ENCODE measurements at places on chromosomes 2 and 18.

GRCh38 chr2:197500503-197501131 is 438 bp downstream of the HSPE1 start:
- peak; percentile 39 for ATAC-seq

DNA sequence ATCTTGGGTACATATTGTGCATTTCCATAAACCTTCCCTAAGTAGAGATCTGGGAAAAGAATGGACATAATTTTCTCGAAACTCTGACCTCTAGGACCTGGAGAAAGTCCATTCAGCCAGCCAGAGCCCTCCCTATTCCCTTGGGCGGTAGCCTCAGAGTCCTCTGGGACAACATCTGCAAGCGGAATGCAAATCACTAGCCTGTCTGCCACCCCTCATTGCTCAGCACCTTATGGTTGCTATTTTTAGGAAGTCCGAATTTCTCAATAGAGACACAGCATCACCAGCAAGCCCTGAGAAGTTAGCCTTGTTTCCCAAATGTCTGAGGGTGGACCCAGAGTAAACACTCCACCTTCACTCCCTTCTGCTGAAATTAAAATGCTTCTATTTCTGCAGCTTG is 17.6 kb upstream of the CD28 start:
- peak; percentile 72 for ATAC-seq

- no peak for ATAC-seq
Observed at GRCh38 chr2:217033186-217033585, 173.3 kb upstream of the TNP1 start.

- no peak for ATAC-seq
Observed at GRCh38 chr2:173652767-173653431, 298.2 kb downstream of the CDCA7 start.

DNA sequence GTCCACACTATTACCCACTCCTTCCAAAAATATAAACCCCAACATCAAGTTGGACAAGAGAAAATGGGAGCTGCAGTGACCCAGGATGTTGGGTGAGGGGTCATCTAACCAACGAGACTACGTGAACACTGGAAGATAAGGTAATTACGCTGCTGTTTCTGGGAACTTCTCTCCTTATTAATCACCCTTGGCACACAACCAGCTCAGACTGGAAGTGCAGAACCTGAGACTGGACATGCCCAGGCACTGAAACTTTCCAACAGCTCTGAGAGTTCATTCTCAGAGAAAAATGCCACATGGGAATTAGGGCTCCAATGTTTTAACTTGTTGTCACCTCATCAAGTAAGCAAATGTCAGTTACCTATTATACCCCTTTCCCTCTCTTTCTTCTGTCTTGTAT is 135.3 kb downstream of the CCDC148 start:
- ATAC-seq, result no peak

DNA sequence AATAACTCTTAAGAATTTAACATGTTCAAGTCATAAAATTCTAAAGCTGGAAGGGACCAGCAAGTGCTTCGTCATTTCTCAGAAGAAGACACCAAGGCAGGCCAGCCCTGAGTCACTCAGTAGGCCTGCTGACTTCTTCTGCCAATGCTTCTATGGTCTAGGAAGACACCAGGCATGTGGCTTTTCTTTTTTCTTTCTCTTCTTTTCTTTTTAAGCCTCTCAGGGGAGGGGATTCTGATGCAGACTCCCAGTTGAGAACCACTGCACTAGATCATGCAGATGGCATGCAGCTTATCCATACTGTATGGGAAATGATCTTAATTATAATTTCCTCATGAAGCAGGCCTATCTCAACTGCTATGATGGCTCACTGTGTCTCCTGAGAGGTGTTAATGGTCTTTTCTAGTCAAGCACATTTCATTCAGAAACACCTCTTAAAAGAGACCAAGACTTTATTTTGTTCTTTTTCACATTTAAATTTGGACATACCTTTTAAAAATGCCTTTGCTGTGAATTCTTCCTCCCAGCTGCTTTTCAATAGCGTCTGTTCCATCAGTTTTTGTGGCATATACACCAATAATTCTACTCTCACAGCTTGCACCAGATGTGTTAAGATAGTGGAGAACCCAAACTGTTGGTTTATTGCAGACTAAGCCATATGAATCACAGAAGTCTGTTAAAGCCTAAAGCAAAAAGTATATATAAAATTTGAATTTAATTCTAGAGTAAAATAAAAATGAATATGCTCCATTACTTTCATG is 11.3 kb downstream of the KCTD18 start:
- ATAC-seq, result no peak

GRCh38 chr18:70335892-70336726 is 47.3 kb downstream of the SOCS6 start:
- no peak for ATAC-seq

DNA sequence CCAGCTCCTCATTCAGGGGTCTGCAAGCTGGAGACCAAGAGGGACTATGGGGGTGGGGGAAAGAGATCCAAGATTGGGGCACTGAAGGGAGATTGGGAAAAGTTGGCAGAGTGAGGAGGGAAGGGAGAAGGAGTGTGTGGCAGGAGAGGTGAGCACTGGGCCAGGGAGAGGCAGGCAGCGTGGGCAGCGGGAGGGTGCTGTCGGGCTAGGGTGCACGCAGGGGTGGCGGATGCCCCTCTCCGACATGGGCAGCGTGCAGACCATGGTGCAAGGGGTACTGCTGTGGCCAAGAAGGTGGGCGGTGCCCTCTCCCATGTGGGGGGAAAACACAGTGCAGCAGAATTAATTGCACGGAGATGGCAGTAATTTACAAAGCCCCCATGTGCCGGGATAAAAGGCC is 74.1 kb downstream of the CELF4 start:
- no peak for ATAC-seq

- no peak for ATAC-seq
Observed at GRCh38 chr2:65103013-65103715, 26.7 kb downstream of the RAB1A start.

DNA sequence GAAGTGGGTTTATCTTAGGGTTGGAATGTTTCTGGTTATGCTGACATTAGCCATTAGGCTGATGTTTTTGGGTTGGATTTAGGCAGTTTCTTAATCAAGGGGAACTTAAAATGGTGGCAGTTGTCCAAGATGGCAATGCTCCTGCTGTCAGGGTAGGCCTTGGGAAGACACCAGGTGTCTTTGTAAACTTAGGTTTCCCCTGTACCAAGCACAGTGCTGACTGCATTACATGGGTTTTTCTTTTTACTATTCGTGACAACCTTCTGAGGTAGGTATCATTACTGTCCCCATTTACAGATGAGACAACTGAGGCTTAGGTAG is 528 bp upstream of the ATG16L1 start:
- no peak for ATAC-seq

DNA sequence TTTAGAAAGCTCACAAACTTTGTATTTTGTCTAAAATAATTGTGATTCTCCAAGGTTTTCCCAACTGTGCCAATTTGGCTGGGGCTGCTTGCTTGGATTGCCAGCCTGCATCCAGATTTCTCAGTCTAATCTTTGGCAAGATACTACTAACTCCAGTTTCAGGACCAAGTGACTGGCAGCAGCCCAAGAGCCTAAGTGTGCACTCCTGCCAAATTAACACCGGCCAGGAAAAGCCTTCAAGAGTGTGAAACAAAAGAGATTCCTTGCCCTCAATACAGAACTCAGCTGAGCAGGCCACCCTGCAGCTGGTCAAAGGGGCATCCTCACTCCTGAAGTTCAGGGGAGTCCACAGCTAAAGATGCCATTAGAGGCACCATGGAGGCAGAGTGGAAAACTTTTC is 589.0 kb upstream of the ACVR2A start:
- ATAC-seq, result no peak

GRCh38 chr2:177254433-177255226 is 9.9 kb downstream of the NFE2L2 start:
- no peak for ATAC-seq

- no peak for ATAC-seq
Observed at GRCh38 chr2:182827182-182827879, 39.1 kb downstream of the FRZB start.

GRCh38 chr2:114128263-114128662 is 238.4 kb downstream of the ACTR3 start:
- ATAC-seq, result no peak

GRCh38 chr18:8977701-8978100 is 124.8 kb upstream of the NDUFV2 start:
- no peak for ATAC-seq

- ATAC-seq, result no peak
Observed at GRCh38 chr2:23828986-23829385, 97.9 kb downstream of the ATAD2B start.

- ATAC-seq, result no peak
Observed at GRCh38 chr2:127932199-127932876, 46.6 kb upstream of the AMMECR1L start.

- ATAC-seq, result no peak
Observed at GRCh38 chr2:204078003-204078698, 141.6 kb downstream of the ICOS start.

GRCh38 chr18:8484951-8485350 is 124.3 kb upstream of the RAB12 start:
- ATAC-seq, result no peak

- ATAC-seq, result no peak
Observed at GRCh38 chr2:60936757-60937156, 55.4 kb downstream of the REL start.

DNA sequence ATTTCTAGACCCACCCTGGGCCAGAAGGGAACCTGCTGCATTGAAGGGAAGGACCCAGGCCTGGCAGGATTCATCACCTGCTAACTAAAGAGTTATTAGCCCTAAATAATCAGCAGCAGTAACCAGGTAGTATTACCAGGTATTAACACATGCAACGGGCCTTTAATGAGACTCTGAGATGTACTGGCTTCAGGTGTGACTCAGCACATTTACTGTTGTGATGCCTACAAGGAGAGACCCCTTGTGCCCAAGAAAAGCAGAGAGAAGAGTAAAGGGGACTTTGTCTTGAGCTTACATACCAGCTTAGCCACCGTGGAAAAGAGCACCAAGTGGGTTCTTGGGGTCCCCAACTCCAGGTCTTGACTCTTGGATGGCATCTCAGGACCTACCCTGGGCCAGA is 243.1 kb upstream of the SLC39A10 start:
- no peak for ATAC-seq

- ATAC-seq, result no peak
Observed at GRCh38 chr2:529424-529823, 147.8 kb downstream of the TMEM18 start.

DNA sequence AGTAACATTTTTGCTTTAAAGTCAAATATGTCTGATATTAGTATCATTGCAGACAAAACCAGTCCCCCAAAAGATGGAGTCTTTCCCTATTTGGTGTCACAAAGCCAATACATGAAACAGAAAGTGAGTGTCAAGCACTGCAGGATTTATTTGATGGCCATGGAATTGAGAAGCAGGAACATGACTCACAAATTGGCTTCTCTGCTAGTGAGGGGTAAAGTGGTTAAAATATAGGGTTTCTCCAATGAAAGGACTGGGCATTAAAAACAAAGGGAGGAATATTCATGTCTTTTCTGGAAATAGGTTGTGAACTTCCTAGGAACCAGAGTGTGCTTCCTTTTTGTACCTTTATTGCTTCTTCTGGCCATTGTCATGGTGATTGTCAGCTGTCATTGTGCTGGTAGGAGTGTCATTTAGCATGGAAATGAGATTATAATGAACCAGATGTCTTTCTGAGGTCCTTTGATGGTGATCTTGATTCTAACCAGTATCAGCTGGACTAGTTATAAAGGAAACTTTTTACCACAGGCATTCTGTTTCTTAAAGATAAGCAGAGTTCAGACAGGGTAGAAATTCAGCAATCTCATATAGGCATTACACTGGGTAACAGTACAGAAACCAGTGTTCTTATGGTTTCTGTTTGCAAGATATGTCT is 4.1 kb downstream of the REG1B start:
- ATAC-seq, result no peak

GRCh38 chr18:62437235-62438017 is 85.4 kb upstream of the ZCCHC2 start:
- ATAC-seq, result no peak

- no peak for ATAC-seq
Observed at GRCh38 chr2:3626118-3626811, 31.4 kb downstream of the COLEC11 start.

DNA sequence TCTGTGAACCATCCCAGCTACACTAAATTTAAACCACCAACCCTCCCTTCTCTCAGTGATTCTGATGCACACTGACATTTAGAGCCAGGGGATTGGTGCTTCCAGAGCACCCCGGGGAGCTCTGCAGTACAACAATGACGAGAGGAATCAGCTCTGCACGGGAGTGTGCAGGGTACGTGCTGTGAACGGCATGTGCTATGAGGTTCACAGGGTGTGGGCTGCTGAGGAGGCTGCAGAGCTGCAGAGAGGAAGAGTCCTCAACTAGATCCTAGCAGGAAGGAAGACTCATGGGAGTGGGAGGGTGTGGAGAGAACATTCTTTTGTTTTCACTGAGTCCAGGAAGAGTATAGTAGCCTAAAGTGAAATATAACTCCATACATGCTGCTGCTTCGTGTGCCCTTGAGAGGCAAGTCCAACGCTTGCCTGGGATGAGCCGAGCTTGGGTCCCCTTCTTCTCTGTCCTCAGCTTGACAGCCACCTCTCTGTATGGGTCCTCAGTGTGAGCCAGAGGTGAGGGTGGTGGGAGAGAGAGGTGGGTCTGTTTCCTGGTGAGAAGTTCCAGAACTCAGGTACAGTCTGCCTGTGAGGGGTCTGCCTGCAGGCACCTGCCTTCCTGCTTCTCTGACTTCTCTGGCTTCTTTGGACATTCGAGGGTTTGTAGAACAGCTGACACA is 118.8 kb downstream of the CTIF start:
- peak; percentile 17 for ATAC-seq

DNA sequence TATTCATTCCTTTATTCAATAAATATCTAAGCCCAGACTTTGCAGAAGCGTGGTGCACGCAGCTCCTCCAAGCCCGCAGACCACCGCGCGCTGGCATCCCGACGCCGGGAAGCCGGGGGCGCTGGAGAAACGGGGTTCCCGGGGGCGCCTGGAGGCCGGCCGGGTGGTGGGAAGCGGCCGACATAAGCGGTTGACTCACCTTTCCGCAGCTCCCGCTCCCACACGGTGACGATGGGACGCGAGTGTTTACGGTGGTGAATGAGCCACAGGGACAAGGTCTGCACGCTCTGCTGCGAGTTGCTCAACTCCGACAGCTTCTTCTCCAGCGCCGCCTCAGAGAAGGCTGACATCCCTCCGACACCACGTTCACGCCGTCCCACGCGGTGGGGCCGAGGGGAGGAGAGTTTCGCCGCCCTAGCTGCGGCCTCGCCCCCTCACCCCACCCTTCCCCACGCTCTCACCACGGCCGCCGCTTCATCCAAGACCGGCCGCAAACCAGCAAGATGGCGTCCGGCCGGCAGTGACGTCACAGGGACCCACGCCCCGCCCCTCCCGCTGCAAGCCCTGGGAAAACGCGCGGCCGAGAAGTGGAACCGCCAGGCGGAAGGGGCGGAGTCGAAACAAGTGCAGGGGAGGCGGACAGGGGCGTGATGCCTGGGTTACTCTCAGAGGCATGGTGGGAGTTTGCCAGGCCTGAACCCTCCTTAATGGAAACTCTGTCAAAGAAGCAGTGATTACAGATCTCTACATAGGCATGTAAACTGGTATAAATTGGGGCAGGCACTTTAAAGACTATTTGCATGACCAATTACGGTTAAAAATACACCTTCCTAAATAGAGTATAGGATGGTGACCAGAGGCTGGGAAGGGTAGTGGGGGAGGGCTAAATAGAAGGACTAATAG is at the start of gene RPRD1A:
TSS of gene RPRD1A (minus strand) at position 505 of the 903 bp plus-strand sequence. CDS start at position 350, 155 bp downstream.
- peak; percentile 97 for ATAC-seq

Measured in stimulated activated memory B cell treated with anti-CD40 and anti-IgM and Interleukin-4, amounts not matched to agents 10 μg/mL and 1 μg/mL and 100 μg/mL, for 72 hours (primary cell).